ENCODE measurements at places on chromosomes 1 and 21. TPM values are rescaled to one million over a fixed set of nuclear protein-coding genes. Genes with fewer than 3 reads are reported as not detected.

DNA sequence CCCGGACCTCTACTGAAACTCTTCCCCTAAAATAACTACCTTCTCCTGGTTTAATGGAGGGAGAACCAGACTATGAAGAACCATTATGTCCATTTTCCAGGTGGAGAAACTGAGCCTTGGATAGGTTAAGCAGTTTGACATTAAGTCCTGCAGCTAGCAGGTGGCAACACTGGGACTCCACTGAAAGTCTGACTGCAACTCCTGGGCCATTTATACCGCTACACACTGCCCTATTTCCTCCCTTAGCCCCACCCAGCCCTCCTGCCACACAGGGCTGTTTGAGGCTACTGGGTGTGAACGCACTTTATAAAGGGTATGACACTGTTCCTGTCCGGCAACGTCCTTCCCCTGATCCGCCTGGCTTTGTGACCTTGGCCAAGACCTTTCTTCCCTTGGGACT lies 511 bp upstream of the INPP5B start:
- H3K27me3 ChIP-seq = no peaks in the 10 kb centered on the region
- H3K27ac ChIP-seq = peak overlapping the region; percentile 87
- peak overlapping the region; percentile 83 for H3K4me3 ChIP-seq
- H3K4me1 ChIP-seq = peaks cover 9% of the 10 kb centered on the region
- H3K36me3 ChIP-seq = peaks cover 29% of the 10 kb centered on the region
- DNase-seq = no peak

DNA sequence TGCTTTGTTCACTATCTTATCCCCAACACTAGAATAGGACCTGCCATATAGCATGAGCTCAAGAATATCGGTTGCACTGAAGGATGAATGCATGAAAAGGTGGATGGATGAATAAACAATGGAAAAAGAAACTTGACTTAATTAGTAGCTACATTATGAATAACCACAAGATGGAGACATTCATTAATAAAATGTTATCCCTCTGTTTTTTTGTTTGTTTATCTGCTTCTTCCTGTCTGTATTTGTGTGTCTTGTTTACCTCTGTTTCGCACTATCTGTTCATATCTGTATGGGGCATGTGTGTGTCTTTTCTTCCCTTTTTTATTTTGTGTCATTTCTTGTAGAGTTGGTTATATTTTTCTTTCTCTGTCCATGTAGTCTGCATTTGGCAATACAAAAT lies 1.1 kb upstream of the OR14I1 start:
- no peaks in the 10 kb centered on the region for H3K27me3 ChIP-seq
- H3K27ac ChIP-seq = no peak overlapping the region
- no peak for DNase-seq
- H3K36me3 ChIP-seq = no peaks in the 10 kb centered on the region
- H3K4me1 ChIP-seq = no peaks in the 10 kb centered on the region

DNA sequence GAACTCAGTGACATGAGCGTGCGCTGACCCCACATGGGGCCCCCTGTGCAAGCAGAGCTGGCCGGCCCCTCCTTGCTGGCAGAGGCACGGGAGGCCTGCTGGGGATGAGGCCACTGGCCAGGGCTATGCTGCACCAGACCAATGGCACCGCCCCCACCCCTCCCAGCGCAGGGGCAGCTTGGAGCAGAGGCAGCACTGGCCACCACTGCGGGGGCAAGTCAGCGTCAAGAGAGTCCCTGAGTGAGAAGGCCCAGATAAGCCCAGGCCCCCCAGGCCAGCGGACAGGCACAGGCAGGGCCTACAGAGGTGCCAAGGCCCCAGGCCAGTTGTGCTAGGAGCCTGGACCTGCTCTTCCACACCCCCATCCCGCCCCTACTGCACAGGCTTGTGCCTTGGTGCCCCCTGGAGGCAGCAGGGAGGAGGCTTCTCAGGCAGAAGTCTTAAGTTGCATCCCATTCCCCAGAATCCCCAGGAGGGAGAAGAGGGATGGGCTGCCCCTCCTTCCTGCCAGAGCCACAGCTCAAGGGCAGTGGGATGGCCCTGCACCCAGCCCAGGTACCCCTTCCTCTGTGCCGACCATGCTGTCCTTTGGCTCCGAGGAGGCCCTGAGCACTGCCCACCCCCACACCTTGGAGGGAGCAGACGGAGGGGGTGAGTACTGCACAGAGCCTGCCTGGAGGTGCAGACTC lies 35.8 kb downstream of the EPHX1 start:
- no peaks in the 10 kb centered on the region for H3K4me1 ChIP-seq
- H3K4me3 ChIP-seq = no peak overlapping the region
- H3K27me3 ChIP-seq = no peaks in the 10 kb centered on the region
- peak overlapping the region; percentile 30 for H3K27ac ChIP-seq

DNA sequence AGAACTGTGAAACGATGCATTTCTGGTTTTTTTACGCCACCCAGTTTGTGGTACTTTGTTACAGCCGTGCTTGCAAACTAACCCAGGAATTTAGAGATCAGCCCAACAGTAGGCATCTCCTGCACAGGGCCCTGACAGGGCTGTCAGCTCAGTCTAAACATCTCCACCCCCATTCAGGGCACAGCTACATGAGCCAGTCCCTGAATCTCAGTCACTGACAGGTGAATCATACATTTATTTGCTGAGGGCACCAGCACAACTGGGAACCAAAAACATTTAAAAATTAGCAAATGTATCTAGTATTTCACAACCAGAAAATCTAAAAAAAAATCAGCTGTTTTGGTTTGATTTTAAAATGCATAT lies 30.7 kb downstream of the PRDX6 start:
- no peak overlapping the region for H3K4me3 ChIP-seq
- DNase-seq = no peak
- no peak overlapping the region for H3K27ac ChIP-seq
- no peaks in the 10 kb centered on the region for H3K27me3 ChIP-seq
- no peaks in the 10 kb centered on the region for H3K4me1 ChIP-seq
- H3K36me3 ChIP-seq = no peaks in the 10 kb centered on the region

DNA sequence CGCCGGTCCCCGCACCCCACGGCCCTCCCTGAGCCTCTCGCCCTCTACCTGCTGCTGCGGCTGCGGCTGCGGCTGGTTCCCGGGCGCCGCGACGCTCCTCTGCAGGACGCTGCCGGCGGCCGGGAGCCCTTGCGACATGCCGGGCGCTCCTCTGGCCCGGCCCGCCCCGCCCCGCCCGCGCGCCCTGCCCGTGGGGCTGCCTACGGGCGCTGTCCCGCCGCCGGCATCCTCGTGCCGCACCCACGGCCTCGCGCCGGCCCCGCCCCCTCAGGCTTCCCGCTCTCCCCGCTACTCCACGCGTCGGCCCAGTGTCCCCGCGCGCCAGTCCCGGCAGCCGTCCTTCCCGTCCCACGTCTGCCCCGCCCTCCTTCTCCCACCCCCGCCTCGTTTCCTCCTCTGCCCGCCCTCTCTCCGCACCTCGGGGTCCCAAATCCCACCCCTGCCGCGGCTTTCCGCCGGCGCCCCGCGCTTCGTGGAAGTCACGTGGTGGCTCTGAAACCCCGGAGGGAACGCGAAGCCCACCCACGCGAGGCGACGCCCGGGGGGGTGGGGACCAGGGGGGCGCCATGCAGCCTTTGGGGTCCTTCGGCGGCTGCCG lies at the start of gene BATF3:
Gene BATF3, minus strand, starts transcription at position 216 of the 598 bp plus-strand sequence. Its CDS starts 78 bp downstream, at position 138.
- peak; percentile 70 for DNase-seq
- H3K27ac ChIP-seq = peak within 1 kb of the TSS; percentile 51
- H3K27me3 ChIP-seq = no peaks in the 10 kb centered on the region

- DNase-seq = no peak
- no peaks in the 10 kb centered on the region for H3K36me3 ChIP-seq
- no peak overlapping the region for H3K4me3 ChIP-seq
- H3K27me3 ChIP-seq = no peaks in the 10 kb centered on the region
- no peaks in the 10 kb centered on the region for H3K4me1 ChIP-seq
Observed at GRCh38 chr1:65668368-65668767, 124.3 kb upstream of the PDE4B start.

DNA sequence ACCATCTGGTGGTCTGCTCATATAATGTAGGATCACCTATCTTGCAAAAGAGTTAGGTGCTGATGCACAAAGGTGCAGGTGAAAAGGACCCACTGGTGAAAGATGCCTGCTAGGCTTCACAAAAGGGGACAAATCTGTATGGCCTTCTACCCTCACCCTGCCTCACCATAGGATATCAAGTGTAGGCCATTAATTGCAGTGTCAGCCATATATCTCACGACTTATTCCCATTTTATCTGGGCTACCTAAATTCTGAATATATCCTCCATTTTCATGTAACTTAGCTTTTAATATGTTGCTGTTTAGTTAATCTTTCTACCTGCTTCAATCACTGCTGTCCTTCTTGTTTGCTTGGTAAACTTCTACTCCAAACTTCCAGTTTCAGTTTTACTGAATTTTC lies 84.2 kb upstream of the DPH5 start:
- no peaks in the 10 kb centered on the region for H3K27me3 ChIP-seq
- H3K4me1 ChIP-seq = peaks cover 12% of the 10 kb centered on the region
- no peak overlapping the region for H3K27ac ChIP-seq
- DNase-seq = no peak
- H3K36me3 ChIP-seq = no peaks in the 10 kb centered on the region

GRCh38 chr1:203058676-203058935 lies 27.2 kb downstream of the MYOG start:
- H3K27ac ChIP-seq = no peak overlapping the region
- no peak for DNase-seq
- H3K4me3 ChIP-seq = no peak overlapping the region
- no peaks in the 10 kb centered on the region for H3K4me1 ChIP-seq
- H3K36me3 ChIP-seq = no peaks in the 10 kb centered on the region

GRCh38 chr1:160124705-160125478 lies 9.3 kb downstream of the ATP1A2 start:
- peak overlapping the region; percentile 98 for H3K27ac ChIP-seq
- H3K27me3 ChIP-seq = no peaks in the 10 kb centered on the region
- peak overlapping the region; percentile 37 for H3K4me3 ChIP-seq
- H3K4me1 ChIP-seq = peaks cover 88% of the 10 kb centered on the region

The SDCCAG8 gene
- 20.9 TPM for total RNA-seq

The OLFML3 gene
- 15.8 TPM for total RNA-seq

The MFSD2A gene
- 0.43 TPM for total RNA-seq

The BACH1 gene
- total RNA-seq = 48.3 TPM
